MCF 10A (cell line): ENCODE measurements at places on chromosomes 6 and 20. TPM values are rescaled to one million over a fixed set of nuclear protein-coding genes. Genes with fewer than 3 reads are reported as not detected.
A peak's percentile ranks its signal among the peaks of the same experiment; 100 is the strongest.

PPP1R14C gene
- 32.0 and 38.7 TPM in 2 replicates for total RNA-seq

DNA sequence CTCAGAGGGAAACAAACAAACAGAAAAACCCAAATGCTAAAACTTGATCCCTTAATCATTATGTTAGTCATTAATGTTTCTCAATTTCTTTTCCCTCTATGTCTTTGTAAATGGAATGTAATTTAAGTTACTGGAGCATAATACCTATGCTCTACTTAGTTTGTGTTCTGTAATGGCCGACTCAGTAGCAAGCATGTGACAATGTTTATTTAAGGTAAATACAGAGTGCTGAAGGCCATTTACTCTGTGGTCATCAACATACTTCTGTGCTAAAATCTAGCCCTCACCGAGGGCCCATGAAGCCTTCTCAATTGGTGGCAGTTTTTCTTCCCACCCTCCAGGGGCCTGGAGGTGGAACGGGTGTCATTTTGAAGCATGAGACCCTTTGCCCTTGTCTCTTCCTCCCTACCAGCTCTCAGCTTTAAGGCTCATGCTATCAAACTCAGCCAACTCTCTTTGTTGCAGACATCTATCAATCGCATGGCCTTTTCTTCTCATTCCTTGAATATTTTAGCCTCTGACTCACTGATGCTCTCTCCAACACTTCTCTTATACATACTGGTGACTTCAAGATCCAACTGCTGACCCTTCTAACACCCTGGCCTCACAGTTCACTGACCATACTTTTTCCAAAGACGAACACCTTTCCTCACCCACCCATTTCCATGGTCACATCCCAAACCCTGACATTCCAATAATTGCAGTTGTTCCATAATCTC, 48.2 kb downstream of the STX7 start:
- no peaks in the 10 kb centered on the region for H3K27me3 ChIP-seq
- no peak overlapping the region for H3K4me3 ChIP-seq
- no peaks in the 10 kb centered on the region for H3K4me1 ChIP-seq
- no peak for DNase-seq

GRCh38 chr6:169722362-169723199, 1.7 kb downstream of the PHF10 start:
- peaks cover 10% of the 10 kb centered on the region for H3K4me1 ChIP-seq
- H3K36me3 ChIP-seq = peaks cover 9% of the 10 kb centered on the region
- peak overlapping the region; percentile 70 for H3K27ac ChIP-seq
- no peaks in the 10 kb centered on the region for H3K27me3 ChIP-seq

DNA sequence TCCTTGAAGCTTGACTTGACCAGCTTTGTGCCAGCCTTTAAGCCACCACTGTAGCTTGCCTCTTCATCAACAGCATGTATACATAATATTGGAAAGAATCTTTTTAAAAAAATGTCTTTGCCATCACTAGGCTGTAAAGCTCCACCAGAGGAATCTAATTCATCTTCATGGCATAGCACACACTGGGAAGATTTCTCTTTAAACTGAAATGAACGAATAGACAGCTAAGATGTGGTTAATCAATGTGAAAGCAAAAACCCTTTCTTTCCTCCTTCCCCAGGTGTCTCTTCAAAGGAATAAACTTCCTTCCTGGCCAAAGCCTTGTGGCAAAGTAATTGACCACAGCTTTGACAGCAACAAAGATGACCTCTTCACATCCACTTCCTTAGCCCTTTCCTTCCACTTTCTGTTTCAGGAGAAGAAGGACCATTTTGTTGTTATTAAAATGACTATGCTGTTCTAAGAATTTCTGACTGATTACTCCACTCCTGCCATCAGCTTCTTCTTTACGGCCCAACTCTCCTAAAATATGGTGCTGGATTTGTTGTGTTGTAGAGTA, 428.7 kb upstream of the SOX4 start:
- no peaks in the 10 kb centered on the region for H3K4me1 ChIP-seq
- H3K36me3 ChIP-seq = no peaks in the 10 kb centered on the region
- no peak overlapping the region for H3K4me3 ChIP-seq
- H3K27me3 ChIP-seq = no peaks in the 10 kb centered on the region
- DNase-seq = no peak

- peaks cover 6% of the 10 kb centered on the region for H3K4me1 ChIP-seq
- H3K4me3 ChIP-seq = no peak overlapping the region
- H3K36me3 ChIP-seq = no peaks in the 10 kb centered on the region
- H3K27me3 ChIP-seq = peaks cover 86% of the 10 kb centered on the region
These were observed 1.7 kb upstream of the ADGRB3 start for GRCh38 chr6:68633281-68633971.

GRCh38 chr6:146968041-146968760, 236.0 kb upstream of the STXBP5 start:
- H3K27me3 ChIP-seq = no peaks in the 10 kb centered on the region
- H3K4me1 ChIP-seq = peaks cover 13% of the 10 kb centered on the region
- no peaks in the 10 kb centered on the region for H3K36me3 ChIP-seq
- peak overlapping the region; percentile 54 for H3K27ac ChIP-seq
- DNase-seq = peak; percentile 91
- no peak overlapping the region for H3K4me3 ChIP-seq

DNA sequence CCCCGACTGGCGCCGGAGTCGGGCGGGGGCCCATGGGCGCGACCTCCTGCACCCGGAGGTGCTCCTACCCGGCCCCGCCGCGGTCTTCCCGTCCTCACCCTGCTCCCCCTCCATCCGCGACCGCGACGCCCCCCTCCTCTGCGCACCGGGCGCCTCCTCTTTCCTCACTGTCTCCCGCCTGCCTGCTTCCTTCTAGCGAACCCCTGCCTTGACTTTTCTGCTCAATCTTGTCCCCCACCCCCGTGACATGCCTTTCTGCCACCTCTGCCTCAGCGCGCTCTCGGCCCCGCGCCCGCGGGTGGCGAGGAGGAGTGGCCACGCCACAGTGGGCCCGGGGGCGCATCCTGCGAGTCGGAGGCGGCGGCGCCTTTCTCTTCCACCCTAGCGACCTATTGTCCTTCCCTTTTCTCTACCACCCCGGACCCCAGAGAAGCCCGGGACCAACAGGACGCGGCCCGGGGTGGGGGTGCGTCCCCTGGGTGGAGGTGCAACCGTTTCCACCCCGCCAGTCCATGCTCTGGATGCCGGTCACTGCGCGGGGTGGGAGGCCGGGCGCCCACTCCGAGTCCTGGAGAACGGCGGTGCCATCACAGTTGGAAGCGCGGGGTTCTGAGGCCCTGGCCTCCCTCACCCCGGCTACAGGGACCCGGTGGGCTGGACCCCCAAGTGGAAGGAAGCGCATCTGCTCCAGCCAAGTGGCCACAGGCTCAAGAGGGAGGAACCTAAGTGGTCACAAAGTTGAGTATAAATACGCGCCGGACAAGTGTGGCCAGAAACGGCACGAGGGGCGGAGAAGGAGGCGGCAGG, 2.0 kb downstream of the PDE10A start:
- no peaks in the 10 kb centered on the region for H3K27me3 ChIP-seq
- H3K36me3 ChIP-seq = no peaks in the 10 kb centered on the region
- no peak for DNase-seq
- peaks cover 7% of the 10 kb centered on the region for H3K4me1 ChIP-seq
- H3K27ac ChIP-seq = no peak overlapping the region

- DNase-seq = no peak
- no peaks in the 10 kb centered on the region for H3K27me3 ChIP-seq
- H3K27ac ChIP-seq = peak overlapping the region; percentile 46
- H3K4me3 ChIP-seq = no peak overlapping the region
- H3K36me3 ChIP-seq = peaks cover 38% of the 10 kb centered on the region
These were observed 38.6 kb downstream of the SLC9A8 start for GRCh38 chr20:49851231-49851705.

DNA sequence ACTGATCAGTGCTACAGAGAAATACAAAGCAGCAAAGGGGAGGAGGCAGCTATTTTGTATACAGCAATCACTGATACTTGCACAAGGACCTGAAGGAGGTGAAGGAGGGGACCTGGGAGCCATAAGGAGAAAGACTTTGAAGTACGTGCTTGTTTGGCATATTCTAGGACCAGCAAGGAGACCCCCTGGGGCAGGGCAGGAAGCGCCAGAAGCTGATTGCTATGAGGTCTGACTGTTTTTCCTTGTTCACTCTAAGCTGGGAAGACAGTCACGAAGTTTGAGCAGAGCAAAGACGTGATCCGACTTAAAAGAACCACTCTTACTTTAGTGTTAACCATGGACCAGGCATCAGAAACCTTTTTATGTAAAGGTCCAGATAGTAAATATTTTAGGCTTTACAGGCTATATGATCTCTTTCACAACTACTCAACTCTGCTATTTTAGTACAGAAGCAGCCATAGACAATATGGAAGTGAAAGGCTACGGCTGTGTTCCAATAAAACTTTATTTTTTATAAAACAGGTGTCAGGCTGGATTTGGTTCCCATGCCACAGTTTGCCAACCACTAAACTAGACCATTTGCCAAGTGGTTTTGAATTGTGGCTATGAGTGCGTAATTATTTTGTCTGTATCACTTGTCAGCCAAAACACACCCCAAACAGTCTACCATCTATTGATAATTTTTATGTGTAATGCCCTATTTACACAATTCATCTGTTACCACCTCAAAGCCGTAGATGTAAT, 217.9 kb downstream of the PRL start:
- no peaks in the 10 kb centered on the region for H3K36me3 ChIP-seq
- no peak overlapping the region for H3K4me3 ChIP-seq
- no peak for DNase-seq
